ENCODE measurements at places on chromosomes 2 and 18.

- no peak for DNase-seq
Observed at GRCh38 chr18:9156604-9157249, 20.1 kb downstream of the ANKRD12 start.

- no peak for DNase-seq
Observed at GRCh38 chr2:118474541-118474920, 372.9 kb downstream of the EN1 start.

DNA sequence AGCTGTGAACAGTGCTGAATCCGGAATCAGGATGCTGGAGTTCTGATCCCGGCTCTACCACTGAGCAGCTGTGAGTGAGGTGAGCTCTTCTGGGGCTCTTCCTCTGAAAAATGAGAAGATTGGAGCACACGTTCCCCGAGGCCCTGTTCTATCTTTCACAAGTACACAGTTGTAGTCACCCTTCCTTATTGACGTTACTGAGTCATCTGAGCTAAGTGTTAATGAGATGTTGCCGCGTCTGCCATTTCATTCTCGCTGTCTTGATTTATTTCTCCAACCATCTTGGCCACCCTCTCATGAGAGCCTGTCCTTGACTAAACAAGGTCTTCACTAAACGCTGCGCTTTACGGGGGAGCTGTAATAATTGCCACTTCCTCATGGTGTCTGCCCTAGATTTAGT, 31.9 kb upstream of the EFR3B start:
- DNase-seq, result no peak

DNA sequence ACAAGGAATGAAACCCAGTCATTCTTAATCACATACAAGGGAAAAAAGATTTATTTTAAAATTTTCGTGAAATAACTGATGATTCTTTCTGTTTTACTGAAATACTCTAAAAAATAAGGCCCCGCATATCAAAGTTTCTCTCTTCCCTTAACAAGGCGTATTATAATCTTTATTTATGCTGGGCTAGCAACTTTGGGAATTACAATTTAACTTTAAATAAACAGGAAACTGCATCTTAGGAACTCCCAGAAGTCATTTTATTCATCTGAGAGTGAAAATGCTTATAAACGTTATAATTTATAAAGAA, 166.7 kb downstream of the TCF4 start:
- DNase-seq, result no peak

DNA sequence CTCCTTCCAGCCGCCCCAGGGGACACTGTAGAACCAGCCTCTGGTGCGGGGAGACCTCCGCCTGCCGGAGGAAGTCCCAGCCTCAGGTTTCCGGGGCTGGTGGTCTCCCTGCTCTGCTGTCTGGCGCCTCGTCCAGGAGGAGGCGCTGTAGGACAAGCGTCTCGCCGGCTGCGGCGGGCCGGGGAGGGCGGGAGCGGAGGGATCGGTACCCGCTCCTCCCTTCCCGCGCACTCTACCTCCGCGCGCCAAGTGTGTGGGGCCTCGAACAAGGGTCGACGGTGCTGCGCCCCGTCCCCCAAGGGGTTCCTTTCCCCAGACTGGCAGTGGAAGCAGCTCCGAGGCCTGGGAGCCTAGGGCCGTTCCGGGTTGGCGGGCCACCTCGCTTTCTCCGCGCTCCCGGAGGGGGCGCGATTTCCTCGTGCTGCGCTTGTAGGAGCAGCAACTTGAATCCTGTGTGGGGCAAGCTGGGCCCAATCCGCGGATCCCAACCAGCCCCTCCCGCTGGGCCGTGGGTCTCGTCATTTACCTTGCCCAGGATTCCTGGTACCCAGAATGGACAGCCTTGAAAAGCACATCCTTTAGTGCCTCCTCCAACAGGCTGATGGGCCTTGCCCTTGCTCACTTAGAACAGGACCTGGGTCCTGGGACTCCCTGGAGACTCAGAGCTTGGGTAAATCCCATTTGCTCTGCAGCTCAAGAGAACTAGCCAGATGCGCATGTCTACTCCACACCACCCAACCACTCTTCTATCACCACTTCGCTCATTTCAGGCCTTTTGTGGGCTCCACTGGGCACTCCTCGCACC, 10.6 kb upstream of the HOXD4 start:
- peak; percentile 77 for DNase-seq

Measured in NCI-H1417 (cell line).